Stimulated activated CD8-positive, alpha-beta memory T cell treated with anti-CD3 and anti-CD28 coated beads, Interleukin-4, amount 100 ng/mL, for 1 hour (primary cell): ENCODE measurements at places on chromosomes 6 and 20.

- DNase-seq: no peak
These were observed 27.4 kb upstream of the KHDC1 start for GRCh38 chr6:73290435-73290834.

GRCh38 chr20:7505835-7506221 lies 434.4 kb downstream of the HAO1 start:
- DNase-seq: no peak

GRCh38 chr6:155235087-155235486 lies 28.7 kb upstream of the CLDN20 start:
- DNase-seq: no peak

DNA sequence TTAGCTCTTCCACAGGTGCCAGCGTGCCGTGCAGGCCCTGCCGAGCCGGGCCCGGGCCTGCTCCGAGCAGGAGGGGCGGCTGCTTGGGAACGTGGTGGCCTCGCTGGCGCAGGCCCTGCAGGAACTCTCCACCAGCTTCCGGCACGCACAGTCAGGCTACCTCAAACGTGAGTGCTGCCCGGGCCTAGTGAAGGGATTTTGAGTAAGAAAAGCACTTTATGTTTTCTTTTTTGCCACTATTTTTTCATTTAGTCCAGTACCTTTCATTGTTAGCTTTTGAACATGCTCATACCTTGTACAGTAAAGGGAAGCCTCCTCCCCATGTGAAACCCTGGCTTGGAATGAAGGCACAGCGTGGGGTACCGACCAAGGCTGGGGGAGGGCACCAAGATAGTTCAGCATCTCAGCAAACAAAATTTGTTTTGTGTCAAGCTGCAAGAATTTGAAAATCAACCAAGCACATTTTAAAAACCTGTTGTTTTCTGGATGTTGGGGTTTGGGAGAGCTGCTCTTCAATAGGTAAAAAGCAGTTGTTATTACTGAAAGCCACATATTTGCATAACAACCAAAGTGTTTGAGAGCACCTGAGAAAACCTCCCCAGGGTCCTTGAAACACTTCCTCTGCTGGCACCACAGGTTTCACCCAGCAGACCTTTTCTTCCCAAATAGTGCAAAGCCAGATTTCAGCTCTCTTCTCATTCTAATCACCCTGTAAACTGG lies 18.4 kb downstream of the STX16 start:
- no peak for DNase-seq

DNA sequence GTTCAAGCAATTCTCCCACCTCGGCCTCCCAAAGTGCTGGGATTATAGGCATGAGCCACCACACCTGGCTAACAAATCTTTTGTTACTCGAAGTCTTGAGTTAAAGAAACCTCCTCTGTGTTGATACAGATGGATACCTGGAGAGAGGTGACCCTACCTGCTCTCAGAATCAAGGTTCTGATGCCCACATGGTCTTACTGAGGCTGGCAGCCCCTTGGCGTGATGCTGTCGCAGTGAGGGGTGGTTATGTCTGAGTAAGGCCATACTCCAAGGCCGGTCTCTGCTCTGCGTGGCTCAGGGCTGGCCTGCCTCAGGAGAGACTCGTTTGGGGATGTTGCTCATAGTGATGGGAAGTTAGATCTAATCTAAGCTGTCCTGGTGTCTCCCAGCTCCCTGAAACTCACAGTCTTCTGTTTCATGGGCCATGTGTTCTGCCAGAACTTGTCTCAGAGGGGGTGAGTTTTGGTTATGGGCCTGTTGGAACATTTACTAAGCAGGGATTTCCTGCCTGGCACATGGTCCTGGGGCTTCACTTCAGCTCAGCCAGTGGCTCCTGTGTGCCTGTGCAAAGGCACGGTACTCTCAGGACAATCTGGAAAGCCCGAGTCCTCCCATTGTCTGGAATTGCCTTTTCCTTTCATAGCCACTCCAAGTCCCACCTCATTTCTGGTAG lies 17.5 kb upstream of the TRAF3IP2 start:
- no peak for DNase-seq

- DNase-seq: no peak
These were observed 1243.1 kb upstream of the ADGRB3 start for GRCh38 chr6:67391955-67392354.

DNA sequence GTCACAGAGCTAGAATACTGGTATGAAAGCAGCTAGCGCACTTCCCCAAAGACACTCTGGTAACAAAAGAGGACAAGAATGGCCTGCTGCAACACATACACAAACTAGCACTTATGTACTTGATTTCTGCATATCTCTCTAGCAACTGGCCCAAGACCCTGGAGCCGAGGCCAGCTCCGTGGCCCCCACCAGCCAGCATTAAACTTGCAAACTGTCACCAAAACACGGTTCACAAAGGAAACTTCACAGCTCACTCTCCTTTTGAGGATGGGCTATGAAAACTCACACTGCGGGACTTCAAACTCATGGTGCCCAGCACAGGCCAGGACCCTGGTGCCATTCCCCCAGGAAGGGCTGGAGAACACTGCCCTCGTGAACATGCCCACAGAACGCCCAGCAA lies 115.9 kb upstream of the RPS6KA2 start:
- no peak for DNase-seq

GRCh38 chr20:34200023-34200422 lies 41.2 kb upstream of the ASIP start:
- DNase-seq: no peak

- DNase-seq: no peak
These were observed 146.7 kb downstream of the TTLL2 start for GRCh38 chr6:167471548-167471930.

GRCh38 chr20:11676630-11677287 lies 240.9 kb upstream of the BTBD3 start:
- no peak for DNase-seq

DNA sequence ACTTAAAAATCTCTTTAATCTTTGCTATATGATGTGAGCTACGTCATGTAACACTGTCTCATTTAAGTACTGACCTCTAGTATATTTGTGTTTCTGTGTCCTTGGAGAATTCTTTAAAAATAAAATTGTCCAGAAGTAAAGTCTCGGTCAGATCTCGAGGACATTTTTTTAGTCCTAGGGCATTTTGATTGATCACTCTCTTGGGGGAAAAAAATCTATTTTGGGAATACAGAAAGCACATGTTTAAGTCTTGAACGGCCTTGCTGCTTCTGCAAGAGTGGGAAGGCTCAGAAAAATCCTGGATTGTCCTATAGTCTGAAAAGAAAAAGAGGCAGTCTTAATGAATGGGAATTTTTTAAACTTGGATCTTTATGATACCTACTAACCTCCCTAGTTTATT lies 234.3 kb downstream of the UTRN start:
- DNase-seq: no peak

GRCh38 chr6:5942591-5942990 lies 64.1 kb downstream of the NRN1 start:
- DNase-seq: no peak

GRCh38 chr6:89298680-89299465 lies 16.2 kb downstream of the GABRR2 start:
- peak; percentile 17 for DNase-seq

- DNase-seq: no peak
These were observed 181.9 kb downstream of the HS3ST5 start for GRCh38 chr6:114160881-114161280.

GRCh38 chr20:62296724-62297448 lies 5.9 kb upstream of the ADRM1 start:
- DNase-seq: no peak

DNA sequence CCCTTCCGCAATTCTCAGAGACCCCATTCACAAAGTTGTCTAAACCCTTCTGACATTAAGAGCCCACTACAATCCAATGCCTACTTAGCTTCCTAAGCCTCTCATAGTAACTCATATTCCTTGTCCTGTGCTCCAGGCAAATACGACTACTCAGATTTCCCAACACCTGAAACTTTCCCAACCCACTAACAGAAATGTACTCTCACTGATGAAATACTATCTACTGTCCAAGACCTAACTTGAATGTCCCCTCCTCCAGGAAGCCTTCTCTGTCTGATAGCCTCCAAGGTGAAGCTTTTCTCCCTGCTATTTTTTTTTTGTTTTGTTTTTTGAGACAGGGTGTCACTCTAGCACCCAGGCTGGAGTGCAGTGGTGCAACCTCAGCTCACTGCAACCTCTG lies 30.4 kb downstream of the GPLD1 start:
- no peak for DNase-seq
